ENCODE measurements at places on chromosomes 12 and 14.

GRCh38 chr12:20885116-20885515 lies 74.6 kb downstream of the SLCO1B3 start:
- DNase-seq = no peak

DNA sequence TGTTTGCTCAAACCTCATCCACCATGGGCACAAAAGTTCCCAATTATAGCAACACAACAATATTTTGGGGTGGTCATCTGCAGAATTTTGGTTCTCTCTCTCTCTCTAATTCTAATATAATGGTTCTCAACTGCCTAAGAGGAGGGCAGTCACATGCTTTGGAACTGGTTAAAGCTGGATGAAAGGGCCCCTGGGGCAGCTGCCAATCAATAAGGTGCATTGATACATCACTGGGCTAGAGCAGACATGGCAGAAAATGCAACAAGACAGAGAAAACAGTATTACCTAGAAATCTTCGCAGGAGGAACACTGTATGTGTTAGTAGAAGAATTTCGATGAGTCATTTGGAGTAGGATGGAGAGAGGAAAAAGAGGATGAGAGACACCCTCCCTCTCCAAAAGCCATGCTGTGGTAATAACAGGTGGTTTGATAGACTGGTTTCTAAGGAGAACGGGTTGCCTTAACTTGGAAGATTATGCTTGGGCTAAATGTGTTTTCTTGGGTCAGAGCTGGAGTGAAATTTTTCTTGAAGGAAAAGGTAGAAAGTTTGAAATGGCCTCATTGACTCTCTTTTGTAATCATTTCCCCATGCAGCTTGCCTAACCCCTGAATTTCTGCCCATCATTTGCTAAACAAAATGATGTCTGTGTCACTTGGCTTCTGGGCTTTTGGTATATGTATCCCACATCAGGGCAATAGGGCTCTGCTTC lies 67.1 kb upstream of the HIF1A start:
- DNase-seq = no peak

- no peak for DNase-seq
Observed at GRCh38 chr14:104206281-104206904, 68.0 kb downstream of the KIF26A start.

GRCh38 chr14:29584992-29585391 lies 342.7 kb downstream of the PRKD1 start:
- DNase-seq = no peak

DNA sequence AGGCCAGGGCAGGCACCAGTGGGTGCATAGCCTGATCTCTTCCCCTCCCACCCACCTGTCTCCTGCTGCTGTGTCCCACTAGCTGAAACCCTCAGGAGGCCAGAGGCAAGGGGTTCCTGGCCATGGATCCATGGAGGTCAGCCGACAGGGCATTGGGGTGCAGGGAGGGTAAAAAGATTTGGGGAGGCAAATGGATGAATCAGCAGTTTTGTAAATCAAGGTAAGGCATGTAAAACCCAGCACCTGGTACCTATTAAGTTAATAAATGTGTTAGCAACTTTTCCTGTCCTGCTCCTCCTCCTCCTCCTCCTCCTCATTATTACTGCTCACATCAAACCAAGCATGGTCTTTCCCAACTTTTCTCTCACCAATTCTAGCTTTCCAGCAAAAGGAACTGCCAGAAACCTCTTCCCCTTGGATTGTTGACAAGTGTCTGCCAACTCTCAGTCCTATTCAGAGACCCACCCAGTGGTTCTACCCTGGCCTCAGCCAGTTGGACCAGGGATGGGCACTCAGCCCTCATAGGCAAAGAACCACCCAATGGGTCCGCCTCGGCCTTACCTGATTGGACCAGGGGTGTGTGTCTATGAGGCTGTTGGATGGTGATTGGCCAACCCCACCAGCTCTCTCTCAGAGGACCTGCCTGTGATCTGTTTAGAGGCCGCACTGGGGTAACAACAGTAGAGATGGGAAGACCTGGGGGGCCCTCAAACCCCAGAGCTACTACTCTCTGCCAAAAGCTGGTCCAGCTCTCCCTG lies 155.7 kb upstream of the GSC start:
- no peak for DNase-seq

- DNase-seq = no peak
Observed at GRCh38 chr12:80212938-80213645, 113.8 kb downstream of the OTOGL start.

DNA sequence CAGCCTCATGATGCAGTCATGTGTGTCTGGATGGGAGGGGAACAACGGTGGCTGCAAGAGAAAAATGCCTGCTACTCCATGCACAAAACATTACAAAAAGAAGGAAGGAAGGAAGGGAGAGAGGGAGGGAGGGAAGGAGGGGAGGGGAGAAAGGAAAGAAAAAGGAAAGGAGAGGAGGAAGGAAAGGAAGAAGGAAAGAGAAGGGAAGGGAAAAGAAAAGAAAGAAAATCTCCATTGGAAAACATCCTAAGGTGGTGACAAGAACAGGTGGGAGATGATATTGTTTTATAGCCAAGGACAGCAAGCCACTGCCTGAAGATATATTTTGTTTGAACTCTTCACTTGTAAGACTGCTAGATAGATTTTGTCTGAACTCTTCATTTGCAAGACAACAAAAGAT lies 171.8 kb upstream of the EGLN3 start:
- DNase-seq = no peak

DNA sequence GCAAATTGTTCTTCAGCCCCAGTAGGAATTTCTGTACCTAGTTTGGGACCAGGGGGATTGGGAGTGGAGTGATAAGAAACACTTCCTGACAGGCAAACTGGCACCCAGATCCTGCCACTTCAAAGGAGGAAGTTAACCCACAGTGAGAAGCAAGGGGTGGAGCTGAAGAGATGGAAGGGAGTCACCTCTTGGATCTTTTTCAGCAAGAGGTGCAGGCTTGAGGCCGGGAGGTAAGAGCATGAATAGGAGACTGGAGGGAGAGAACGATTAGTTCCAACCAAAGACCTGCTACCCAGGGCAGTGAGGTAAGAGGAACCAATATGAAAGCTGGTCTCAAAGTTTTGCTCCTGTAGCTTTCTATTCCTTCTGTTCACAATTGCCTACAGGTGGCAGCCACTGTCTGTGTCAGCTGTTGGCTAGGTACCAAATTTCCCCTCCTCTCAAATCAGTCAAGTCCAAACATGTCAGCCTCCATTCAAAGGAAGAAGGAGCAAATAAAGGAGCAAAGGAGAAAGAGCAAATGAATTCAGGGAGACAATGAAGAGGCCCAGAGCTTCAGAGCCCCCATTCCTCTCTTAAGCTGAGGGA lies 14.9 kb upstream of the TAC3 start:
- DNase-seq = peak; percentile 30

DNA sequence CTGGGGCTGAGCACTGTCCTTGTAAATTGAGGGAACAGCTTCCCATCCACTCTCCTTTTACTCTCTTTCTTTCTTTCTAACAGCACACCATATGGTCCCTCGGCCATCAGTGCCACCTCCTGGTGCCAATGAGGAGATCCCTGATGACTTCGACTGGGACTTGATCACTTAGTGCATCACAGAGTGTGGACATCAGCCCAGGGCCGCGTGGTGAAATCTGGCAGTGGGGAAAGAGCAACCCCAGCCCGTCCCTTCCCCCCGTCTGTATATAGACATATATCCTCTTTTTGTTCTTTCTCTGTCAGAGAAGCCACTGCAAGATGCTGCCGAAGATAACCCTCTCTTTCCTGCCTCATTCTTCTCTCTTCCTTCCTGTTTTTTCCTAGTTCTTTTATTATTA lies 13.5 kb downstream of the C3AR1 start:
- DNase-seq = no peak

GRCh38 chr12:115482943-115483342 lies 794.5 kb downstream of the MED13L start:
- DNase-seq = no peak

- DNase-seq = no peak
Observed at GRCh38 chr12:44428825-44429224, 447.3 kb downstream of the NELL2 start.

GRCh38 chr12:26077915-26078702 lies 46.7 kb downstream of the BHLHE41 start:
- no peak for DNase-seq

- no peak for DNase-seq
Observed at GRCh38 chr14:39641224-39641623, 209.0 kb upstream of the FBXO33 start.

GRCh38 chr14:38481952-38482678 lies 226.2 kb upstream of the CLEC14A start:
- DNase-seq = no peak
